ENCODE measurements at places on chromosomes 1 and 21. TPM values are rescaled to one million over a fixed set of nuclear protein-coding genes. Genes with fewer than 3 reads are reported as not detected.

Gene NTRK1
- 3.2 TPM for total RNA-seq

DNA sequence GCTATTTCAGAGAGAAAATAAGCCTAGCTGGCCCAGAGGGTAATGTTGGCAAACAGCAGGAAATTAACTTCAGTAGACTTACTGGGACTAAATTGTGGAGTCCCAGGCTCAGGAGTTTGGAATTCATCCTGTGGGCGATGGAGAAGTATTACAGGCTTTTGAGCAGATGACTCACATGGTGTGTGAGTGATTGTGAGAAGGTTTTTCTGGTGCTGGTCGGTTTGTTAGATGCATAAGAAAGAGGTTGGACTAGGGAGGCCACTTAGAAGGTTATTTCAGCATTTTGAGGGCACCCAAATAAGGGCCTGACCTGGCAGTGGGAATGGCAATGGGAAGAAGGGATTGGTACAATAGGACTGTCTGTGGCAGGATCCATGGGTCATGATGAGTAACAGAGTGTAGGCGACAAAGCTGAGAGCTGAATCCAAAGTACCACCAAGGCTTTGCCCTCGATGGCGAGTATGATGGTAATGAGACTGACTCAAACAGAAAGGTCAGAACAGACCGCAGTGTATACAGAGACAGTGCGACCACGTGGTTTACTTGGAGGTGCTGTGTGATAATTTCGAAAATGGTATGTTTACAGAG lies 69.2 kb upstream of the KIF26B start:
- no peak for DNase-seq

Gene SIM2
- not detected for total RNA-seq

Gene ARPC5
- total RNA-seq, result 96.8 TPM

Gene BEND5
- 8.7 TPM for total RNA-seq

- DNase-seq, result no peak
Measured at GRCh38 chr1:22738522-22738921, 27.9 kb downstream of the EPHB2 start.

- DNase-seq, result peak; percentile 68
Measured at GRCh38 chr21:33266050-33266788, at the start of gene IL10RB. Gene IL10RB (plus strand): TSS chr21:33266367. CDS start chr21:33266466, 99 bp downstream.

Gene OR2L8
- total RNA-seq, result 0.94 TPM

Gene CACNA1S
- total RNA-seq, result not detected

DNA sequence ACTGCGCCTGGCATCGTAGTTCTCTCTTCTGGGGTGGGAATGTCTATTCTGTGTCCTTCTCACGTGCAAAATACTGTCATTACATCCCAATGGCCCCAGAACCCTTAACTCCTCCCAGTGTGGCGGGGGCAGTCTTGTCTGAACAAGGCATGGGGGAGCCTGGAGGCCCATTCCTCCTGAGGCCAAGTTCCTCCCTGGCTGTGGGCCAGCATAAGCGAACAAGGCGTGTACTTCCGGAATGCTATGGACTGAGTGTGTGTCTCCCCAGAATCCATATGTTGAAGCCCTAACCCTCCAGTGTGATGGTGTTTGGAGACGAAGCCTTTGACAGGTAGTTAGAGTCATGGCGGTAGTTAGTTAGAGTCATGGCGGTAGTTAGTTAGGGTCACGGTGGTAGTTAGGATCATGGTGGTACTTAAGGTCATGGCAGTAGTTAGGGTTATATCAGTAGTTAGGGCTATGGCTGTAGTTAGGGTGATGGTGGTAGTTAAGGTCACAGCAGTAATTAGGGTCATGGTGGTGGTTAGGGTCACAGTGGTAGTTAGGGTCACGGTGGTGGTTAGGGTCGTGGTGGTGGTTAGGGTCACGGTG lies 71.0 kb downstream of the PRKCZ start:
- no peak for DNase-seq

GRCh38 chr1:178486100-178487069 lies 10.4 kb downstream of the CLEC20A start:
- DNase-seq, result no peak

DNA sequence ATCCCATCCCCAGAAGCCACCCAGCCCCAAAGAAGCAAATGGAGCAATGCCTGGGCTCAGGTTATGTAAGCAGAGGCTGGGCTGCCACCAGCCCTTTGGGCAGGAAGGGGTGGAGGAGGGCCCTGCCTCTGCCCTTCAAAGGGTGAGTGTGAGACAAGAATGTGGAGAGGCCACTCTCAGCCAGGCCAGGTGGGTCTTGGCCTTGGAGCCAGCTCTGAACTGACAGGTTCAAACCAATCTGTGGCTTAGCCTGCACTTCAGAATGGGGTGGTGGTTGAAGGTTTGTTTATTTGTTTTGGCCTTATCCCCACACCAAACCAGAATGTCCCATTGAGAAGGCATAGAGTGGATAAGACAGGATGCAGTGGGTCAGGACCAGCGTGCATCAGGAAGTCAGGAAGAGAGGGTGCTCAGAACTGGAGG lies 29.8 kb downstream of the C1orf116 start:
- DNase-seq, result no peak

DNA sequence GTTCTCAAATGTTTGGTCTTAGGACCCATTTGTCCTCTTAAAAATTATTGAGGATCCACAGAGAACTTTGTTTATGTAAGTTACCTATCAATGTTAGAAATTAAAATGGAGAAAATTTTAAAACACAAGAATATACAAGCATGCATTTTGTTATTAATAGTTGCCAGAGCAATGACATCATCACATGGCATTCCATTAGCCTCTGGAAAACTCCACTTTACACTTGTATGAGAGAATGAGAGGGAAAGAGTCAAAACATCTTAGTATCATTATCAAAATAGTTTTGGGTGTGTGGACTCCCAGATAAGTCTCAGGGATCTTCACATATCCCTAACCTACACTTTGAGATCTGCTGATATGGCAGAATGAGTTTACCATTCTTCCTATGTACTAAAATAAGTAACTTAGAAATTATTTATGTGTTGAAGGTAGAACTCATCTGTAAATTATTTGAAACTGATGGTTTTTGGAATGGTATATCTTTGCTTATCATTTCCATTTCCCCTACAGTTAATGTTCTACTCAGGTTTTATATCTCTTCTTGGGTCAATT lies 48.8 kb downstream of the RNF220 start:
- no peak for DNase-seq

- DNase-seq, result no peak
Measured at GRCh38 chr1:215397106-215397505, 170.0 kb upstream of the KCTD3 start.

DNA sequence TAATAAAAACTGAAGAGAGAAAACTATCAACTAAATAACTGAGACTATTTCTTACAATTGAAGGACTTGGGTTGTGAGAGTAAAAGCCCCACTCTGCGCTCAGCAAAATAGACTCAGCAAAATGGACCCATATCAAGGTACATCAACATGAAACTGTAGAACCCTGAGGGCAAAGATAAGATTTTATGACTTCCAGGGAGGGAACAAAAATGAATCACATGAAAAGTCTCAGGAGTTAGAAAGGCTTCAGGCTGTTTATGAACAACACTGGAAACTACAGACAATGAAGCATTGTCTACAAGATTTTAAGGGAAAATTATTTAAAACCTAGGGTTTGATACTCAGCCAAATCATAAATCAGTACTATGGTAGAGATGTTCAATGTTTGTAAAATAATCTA lies 434.3 kb downstream of the PTPRC start:
- DNase-seq, result no peak

DNA sequence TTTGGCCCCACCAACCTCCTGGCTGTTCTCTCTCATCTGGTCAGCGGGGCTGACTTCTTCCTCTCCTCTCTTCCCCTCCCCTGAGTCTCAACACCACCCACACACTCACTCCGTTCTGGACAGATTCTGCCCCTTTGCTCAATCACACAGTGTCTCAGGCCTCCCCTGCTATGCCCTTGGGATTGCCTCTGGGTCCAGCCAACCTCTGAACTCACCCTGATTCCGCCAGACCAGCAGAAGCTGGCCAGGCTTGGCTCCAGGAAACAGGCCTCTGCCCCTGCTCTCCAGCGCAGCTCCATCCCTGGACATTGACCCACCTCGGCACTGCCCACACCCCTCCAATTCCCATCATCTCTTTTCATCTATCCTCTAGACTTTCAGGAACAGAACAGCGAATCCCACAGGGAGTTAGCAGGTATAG lies 22.1 kb downstream of the AHDC1 start:
- no peak for DNase-seq

GRCh38 chr1:14242123-14242522 lies 356.4 kb upstream of the KAZN start:
- DNase-seq, result no peak

Gene DEPDC1
- not detected for total RNA-seq
